A549 treated with ZK216348 at 1 μM for 4 hours (cell line): ENCODE measurements at places on chromosomes 11 and 22. TPM values are rescaled to one million over a fixed set of nuclear protein-coding genes. Genes with fewer than 3 reads are reported as not detected.

Gene KDM4D
- total RNA-seq = 0.38 to 0.53 TPM (median 0.39 TPM) in 5 replicates

Gene MMP13
- total RNA-seq = 0.09 to 0.15 TPM in 2 of 5 replicates, not detected in the others

Gene STX3
- total RNA-seq = 20.6 to 31.4 TPM (median 24.5 TPM) in 5 replicates

Gene MS4A15
- not detected in 5 replicates for total RNA-seq

Gene TMEM132A
- total RNA-seq = 78.7 to 153 TPM (median 149 TPM) in 5 replicates

Gene INTS4
- 17.2 to 21.1 TPM (median 19.0 TPM) in 5 replicates for total RNA-seq

Gene OR52N2
- total RNA-seq = not detected in 5 replicates

Gene PSMD13
- total RNA-seq = 150 to 190 TPM (median 171 TPM) in 5 replicates

Gene OMP
- total RNA-seq = not detected in 5 replicates

Gene HORMAD2
- not detected in 5 replicates for total RNA-seq
